Femur (tissue), 1 donor: ENCODE measurements at places on chromosomes 5 and 9.

DNA sequence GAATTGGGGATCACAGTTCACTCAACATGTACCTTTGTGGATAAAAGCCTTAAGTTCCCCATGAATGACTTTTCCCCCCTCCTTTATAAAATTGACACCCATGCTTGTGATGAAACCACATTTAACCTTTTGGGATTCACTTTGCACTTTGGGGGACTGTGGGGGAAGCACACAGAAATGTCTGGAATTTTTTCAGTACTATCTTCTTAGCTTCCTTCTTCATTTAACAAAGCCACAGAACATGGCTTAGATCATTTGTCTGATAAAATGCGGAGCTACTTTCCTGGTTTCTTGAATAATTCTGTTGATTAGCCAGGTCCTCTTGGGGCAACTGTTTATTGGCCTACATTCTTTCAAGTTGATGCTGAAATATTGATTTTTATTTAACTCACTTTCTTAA is 29.9 kb downstream of the TNFSF15 start:
- DNase-seq: no peak

DNA sequence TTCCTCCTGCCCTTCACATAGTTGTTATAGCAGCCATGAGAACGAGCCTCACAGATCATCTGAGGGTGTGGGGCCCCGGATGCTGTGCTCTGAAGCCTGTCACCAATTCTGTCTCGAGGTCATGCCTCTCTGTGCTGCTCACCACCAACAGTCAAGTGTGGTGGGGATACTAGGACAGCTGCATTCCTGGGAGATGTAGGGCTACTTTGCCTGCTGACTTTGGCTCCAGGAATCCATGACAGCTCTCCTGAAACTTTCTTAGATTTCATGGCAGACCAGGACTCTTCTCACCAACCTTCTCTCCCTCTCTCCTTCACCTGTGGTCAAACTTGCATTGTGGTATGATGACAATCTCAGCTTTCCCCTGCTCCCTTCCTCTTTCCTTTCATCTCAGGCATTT is 395.9 kb downstream of the PSAT1 start:
- no peak for DNase-seq

DNA sequence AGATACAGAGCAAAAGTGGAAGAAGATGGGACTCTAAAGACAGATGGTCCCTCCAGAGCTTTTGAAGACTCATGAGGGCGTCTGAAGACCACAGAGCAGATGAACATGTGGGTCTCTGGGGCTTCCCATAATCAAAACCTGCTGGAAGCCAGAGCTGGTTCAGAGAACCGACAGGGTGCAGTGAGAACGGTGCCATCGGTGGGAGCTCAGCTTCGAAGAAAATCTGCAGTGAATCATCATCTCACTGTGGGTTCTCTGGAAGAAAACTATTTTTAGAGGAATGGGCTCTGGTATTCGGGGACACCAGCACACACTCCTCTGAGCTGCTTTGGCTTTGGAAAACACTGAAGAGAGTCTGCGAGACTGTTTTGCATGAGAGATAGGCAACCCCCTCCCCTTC is 222.4 kb upstream of the PANK3 start:
- DNase-seq: no peak

DNA sequence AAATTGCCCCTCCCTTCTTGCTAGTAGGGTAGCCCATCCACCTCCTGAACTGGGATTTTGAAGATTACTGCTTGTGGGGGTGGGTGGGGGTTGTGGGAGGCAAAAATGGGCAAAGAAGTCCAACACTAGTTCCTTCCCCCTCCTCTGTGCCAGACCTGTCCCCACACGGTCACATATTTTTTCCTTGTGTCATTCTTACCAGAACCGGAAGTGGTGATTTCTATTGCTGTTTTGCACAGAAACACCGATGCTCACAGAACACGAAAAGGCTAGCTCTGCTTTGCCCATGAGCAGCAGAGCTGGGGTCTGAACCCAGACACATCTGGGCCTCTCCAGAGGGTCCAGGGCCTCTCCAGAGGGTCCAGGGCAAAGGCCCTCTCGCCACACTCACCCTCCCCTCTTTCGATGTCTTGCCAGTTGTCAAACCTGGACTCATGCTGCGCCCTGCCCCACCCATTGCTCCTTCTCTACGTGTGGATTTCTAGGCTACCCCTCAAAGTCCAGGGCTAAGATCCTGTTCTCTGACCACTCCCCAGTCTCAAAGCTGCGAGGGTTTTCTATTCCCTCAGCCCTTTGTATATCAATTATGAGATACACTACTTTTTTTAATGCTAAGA is 264.4 kb upstream of the MSX2 start:
- DNase-seq: no peak

DNA sequence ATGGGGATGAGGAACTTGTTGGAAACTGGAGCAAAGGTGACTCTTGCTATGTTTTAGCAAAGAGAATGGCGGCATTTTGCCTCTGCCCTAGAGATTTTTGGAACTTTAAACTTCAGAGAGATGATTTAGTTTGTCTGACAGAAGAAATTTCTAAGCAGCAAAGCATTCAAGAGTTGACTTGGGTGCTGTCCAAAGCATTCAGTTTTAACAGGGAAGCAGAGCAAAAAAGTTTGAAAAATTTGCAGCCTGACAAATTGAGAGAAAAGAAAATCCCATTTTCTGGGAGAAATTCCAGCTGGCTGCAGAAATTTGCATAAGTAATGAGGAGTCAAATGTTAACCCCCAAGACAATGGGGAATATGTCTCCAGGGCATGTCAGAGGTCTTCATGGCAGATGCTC is 682.3 kb upstream of the ST8SIA4 start:
- no peak for DNase-seq

GRCh38 chr9:13447843-13448422 is 168.4 kb upstream of the MPDZ start:
- no peak for DNase-seq

DNA sequence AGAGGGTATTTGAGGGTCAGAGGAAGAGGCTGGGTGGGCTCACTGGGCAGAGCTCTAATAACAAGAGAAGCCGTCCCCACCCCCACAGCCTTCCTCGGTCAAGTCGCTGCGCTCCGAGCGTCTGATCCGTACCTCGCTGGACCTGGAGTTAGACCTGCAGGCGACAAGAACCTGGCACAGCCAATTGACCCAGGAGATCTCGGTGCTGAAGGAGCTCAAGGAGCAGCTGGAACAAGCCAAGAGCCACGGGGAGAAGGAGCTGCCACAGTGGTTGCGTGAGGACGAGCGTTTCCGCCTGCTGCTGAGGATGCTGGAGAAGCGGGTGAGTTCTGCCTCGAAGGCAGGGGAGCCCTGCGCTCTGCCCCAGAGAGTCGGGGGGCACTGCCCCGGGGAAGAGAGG is 21.6 kb upstream of the RARS1 start:
- DNase-seq: no peak

DNA sequence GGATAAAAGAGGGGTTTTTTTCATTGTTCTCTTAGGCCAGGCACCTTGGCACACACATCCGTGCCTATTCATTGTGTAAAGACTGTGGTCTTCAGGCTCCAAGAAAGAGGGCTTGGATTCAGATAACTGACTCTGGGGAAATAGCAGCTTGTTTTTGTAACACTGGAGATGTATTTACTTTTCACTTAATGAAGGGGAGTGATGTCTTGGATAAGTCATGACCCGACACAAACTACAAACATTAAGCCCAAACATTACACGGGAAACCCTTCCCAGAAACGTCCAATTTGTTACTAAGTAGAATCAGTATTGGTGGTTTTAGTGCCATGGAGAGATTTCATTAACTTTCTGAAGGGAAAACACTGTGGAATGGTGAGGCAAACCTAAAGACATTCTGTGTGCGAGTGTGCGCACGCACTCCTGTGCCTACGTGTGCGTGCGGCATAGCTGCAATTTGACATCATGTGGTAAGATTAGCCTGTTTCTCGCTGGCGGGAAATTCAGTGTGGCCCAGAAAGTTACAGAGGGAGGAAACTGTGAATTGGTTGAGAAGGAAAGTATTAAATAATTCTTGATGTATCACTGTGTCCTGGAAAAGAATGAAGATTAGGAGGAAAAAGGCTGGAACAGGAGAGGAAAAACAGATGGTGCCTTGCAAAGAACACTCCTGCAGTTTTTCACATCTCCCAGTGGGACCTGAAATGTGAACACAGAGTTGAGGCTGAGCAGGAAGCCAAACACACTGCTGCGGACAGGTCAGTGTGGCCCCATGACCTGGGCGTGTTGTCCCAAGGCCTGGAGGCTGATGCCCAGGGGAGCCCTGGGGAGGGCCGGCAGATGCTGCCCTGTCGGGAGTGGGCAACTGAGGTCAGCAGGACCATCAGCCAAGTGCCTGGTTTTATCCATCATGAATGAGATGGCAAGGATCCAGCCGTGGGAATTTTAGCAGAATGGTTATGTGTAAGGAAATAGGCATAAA is 108.5 kb downstream of the GAS1 start:
- no peak for DNase-seq

- no peak for DNase-seq
These were observed 116.7 kb downstream of the PDE8B start for GRCh38 chr5:77326986-77327734.

GRCh38 chr9:120690372-120690771 is 23.9 kb downstream of the MEGF9 start:
- no peak for DNase-seq

- DNase-seq: peak; percentile 53
These were observed 33.4 kb upstream of the TTC1 start for GRCh38 chr5:159975462-159976019.

GRCh38 chr9:107548298-107549142 is 59.0 kb upstream of the KLF4 start:
- DNase-seq: no peak

- no peak for DNase-seq
These were observed 276.0 kb upstream of the RGMB start for GRCh38 chr5:98497418-98497817.

- no peak for DNase-seq
These were observed 59.9 kb upstream of the ZNF354A start for GRCh38 chr5:178790371-178790770.

DNA sequence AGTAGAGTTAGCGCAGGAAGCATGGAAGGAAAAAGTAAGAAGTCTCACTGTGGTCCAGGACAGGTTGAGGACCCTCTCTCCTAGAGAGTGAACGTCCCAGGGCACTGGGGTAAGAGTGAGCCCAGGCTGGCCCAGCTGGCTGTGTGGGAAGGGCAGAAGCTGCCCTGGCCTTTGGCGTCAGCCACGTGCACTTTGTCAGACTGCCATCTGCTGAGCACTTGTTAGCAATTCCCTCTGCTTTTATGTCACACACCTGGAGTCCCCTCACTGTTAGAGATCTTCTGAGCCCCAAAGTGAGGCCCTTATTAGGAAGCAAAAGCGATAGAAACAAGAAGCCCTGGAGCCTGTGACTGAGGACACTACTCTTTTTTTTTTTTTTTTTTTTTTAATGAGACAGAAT is 79.1 kb downstream of the UGCG start:
- no peak for DNase-seq

- no peak for DNase-seq
These were observed 402.3 kb upstream of the SMARCA2 start for GRCh38 chr9:1612886-1613285.

- DNase-seq: no peak
These were observed 46.8 kb downstream of the MRPL36 start for GRCh38 chr5:1752881-1753280.

GRCh38 chr5:179986328-179986727 is 78.6 kb upstream of the TBC1D9B start:
- DNase-seq: no peak

DNA sequence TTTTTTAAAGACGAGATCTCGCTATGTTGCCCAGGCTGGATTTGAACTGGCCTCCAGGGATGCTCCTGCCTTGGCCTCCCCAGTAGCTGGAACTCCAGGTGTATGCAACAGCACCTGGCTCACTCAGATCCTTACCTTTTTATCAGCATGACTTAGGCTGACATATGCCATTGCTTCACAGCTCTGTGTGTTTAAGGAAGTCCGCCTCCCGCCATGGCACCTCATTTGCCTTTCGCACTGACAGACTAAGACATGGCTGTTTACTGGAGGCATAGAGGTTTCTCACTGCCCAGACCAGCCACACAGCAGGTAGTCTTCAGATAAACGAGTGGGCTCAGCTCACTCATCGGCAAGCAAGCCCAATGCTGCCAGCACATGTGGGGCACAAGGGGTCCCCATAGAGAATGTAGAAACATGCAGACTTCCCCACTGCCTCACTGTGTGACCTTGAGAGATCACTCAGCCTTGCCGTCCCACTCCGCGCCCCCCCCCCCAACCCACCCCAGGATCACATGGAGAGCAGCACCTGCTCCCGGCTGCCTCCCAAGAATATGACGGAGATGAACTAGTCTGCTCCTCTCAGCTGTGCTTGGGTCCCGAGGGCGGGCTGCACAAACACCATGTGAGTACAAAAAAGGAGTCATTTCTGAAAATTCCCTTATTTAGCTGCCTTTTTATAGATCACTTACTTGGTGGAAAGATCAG is 62.8 kb downstream of the DCP2 start:
- peak; percentile 72 for DNase-seq

DNA sequence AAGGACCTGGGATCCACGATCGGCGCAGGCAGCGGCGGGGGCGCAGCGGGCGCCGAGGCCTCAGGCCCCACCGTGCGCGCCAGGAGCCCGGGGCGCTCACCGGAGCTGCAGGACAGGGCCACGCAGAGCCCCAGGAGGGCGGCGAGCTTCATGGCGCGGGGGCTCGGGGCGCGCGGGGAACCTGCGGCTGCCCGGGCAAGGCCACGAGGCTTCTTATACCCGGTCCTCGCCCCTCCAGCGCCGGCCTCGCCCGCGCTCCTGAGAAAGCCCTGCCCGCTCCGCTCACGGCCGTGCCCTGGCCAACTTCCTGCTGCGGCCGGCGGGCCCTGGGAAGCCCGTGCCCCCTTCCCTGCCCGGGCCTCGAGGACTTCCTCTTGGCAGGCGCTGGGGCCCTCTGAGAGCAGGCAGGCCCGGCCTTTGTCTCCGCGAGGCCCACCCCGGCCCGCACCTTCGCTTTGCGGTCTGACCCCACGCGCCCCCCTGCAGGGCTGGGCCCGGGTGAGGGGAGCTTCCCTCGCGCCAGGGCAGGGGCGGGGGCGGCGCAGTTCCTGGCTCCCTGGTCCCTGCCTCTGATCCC is at the start of gene SCGB3A1:
Gene SCGB3A1, minus strand, starts transcription at position 189 of the 577 bp plus-strand sequence. Its CDS starts 37 bp downstream, at position 152.
- no peak for DNase-seq

GRCh38 chr9:113753398-113754119 is 122.5 kb upstream of the ZNF618 start:
- DNase-seq: no peak

DNA sequence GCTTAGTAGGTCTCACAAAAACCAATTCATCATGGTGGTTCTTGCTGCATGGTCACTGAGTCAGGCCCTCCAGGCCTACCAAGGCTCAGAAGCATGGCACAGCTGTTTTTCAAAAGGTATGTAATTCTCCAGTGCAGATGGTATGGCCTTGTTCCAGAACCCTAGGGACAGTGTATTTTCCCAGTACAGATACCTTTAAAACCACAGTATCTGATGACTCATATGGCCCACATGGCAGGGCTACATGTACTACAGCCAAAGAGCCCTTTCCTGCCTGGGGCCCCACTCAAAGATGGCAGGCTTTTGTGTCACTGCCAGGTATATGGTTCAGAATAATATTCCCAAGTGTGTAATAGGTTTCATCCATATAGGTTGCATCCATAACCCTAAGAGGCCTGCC is 16.5 kb downstream of the CSF2 start:
- DNase-seq: no peak

DNA sequence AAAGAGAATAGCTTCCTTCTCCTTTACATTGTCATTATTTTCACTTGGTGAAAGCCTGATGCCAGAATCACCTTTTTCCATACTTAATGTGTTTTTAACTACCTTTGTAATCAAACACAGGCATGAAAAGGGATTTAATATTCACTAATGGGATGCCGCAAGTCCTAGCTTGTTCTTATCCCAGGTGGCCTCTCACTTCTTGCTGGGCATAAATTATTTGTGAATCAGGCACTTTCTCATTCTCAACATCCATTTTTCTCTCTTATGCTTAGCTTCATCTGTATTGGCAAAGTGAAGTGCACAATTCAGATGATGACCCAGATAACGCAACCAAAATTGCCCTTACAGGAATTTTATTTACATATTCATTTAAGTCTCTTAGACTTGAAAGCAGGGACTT is 10.9 kb downstream of the ACTL7B start:
- DNase-seq: no peak
